ENCODE measurements at places on chromosomes 1 and 21. TPM values are rescaled to one million over a fixed set of nuclear protein-coding genes. Genes with fewer than 3 reads are reported as not detected.

The KIF17 gene
- 1.9 TPM for total RNA-seq

GRCh38 chr1:17251701-17252376, 2.9 kb downstream of the PADI3 start:
- DNase-seq, result peak; percentile 74

The CR1L gene
- not detected for total RNA-seq

GRCh38 chr1:172976222-172977041, 74.3 kb downstream of the TNFSF18 start:
- peak; percentile 98 for DNase-seq

- DNase-seq, result no peak
Measured at GRCh38 chr1:121483234-121483633, 298.5 kb downstream of the SRGAP2C start.

DNA sequence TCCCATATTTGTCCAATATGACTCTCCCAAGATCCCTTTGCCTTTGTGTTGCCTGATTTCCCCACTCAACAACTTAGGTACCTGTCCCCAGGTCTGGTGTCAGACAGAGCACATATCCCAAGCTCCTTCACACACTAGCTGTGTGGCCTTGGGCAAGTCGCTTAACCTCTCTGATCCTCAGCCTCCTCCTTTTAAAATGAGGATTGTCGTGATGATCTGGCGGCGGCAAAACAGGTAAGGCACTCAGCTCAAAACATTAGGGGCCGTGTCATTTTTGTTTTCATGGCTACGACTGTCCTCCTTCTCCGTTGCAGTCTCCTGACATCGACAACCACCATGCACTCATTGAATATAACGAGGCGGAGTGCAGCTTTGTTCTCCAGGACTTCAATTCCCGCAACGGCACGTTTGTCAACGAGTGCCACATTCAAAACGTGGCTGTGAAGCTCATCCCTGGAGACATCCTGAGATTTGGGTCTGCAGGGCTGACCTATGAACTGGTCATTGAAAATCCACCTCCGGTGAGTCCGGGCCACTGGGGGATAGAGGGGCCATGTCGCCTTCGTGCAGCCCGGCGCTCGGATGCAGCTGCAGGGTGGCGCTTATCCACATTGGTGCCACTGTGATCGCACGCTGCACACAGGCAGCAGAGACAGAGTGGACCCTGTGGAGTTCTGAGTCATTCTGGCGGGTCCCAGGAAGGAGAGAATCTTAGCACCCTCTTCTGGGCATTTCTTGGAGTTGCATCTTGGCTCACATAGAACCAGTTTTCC, 25.2 kb downstream of the FHAD1 start:
- peak; percentile 89 for DNase-seq

GRCh38 chr1:116763116-116763786, 9.0 kb downstream of the CD2 start:
- DNase-seq, result no peak

DNA sequence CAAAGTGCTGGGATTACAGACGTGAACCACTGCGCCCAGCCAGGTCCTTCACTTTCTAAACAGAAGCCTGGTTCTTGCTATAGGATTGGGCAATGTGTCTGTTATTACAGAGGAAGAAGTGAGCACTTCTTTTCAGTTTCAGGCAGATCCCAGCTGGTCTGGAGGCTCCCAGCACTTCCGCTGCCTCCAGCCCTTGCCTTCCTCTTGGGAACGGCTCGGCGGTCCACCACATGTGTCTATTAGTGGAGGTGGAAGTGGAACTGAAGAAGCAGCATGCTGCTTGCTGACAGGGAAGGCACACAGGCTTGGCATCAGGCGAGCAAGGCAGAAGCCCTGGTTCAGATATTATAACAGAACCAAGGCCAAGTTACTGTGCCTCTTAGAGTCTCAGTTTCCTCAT, 17.0 kb downstream of the MKNK1 start:
- no peak for DNase-seq

DNA sequence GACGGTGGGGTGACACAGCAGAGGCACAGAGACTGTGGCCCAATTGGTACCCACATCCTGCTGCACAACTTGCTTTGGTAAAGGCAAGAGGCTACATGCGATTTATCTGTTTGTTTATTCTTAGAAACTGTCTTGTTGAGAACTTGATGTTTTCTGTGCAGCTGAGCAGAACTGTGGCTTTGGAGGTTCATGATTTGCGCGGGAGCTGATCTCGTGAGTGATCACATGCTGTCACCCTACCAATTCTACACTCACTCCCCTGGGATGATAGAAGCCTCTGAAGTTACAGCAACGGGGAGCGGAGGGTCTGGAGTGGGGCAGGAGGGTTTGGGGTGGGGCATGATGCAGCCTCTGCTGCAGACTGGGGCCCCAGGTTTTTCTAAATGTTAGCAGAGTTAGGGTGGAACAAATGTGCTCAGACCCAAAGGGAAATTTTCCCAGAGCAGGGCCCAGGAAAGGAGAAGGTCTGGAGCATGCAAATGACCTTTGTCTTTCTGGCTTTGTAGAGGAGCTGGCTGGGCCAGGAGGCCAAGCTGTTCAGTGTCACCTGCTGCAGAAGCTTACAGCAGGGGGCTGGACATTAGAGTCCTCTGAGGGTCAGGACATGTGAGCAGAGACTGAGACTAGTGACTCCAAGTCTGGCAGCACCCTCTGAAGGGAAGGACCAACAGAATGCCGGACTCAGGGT, 83.6 kb downstream of the GRIK3 start:
- DNase-seq, result no peak

DNA sequence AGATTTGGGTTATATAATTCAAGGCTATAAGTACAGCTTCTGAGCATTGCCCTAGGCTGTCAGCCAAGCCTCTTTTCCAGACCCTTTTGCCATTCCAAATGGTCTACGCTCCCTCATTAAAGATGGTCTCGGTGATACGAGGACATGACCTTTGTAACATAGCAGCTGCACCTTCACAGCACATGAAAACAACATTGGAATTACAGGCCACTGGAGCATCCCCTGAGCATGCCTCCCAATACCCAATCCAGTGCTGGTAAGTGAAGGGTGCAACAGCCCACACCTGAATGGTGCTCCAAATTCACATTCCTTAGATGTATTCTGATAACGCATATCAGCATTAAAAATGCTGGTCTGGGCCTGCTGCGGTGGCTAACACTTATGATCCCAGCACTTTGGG, 20.1 kb upstream of the PTPRF start:
- DNase-seq, result no peak
